ENCODE measurements at places on chromosomes 2 and 18.

GRCh38 chr2:97708048-97708380 lies 5.4 kb upstream of the ZAP70 start:
- DNase-seq, result no peak

GRCh38 chr2:181117206-181117925 lies 137.0 kb downstream of the UBE2E3 start:
- DNase-seq, result no peak

- DNase-seq, result no peak
These were observed 106.7 kb downstream of the ACKR3 start for GRCh38 chr2:236676136-236676873.

- no peak for DNase-seq
These were observed 101.7 kb upstream of the TFCP2L1 start for GRCh38 chr2:121386707-121387106.

DNA sequence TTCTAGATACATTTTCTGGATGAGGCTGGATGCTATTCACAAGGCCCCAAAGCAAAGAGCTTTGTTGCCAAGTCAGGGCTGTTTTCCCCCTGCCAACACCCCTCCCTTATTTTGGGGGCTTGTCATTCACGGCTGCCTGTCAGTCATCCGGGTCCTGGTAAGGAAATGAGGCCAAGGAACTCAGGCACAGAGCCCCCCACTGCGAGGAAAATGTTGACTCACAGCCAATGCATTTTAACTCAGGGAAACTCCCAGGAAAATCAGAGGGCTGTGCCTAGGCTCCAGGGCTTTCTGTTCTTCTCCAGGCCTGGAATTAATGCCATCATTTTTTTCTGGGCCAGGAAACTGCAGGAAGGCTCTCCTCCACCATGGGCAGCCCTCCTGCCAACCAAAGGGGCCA lies 241.1 kb downstream of the SMAD2 start:
- no peak for DNase-seq

DNA sequence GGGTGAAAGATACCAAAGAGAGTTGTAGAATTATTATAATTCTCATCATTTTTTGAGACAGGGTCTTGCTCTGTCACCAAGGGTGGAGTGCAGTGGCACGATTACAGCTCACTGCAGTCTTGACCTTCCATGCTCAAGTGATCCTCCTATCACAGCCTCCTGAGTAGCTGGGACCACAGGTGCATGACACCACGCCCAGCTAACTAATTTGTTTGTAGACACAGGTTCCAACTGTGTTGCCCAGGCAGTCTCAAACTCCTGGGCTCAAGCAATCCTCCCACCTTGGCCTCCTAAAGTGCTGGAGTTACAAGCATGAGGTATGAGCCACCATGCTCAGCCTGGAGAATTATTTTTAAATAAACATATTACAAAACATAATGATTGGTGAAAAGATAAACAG lies 92.8 kb upstream of the MSH6 start:
- no peak for DNase-seq

- DNase-seq, result no peak
These were observed 45.0 kb upstream of the NRP2 start for GRCh38 chr2:205637320-205637602.

DNA sequence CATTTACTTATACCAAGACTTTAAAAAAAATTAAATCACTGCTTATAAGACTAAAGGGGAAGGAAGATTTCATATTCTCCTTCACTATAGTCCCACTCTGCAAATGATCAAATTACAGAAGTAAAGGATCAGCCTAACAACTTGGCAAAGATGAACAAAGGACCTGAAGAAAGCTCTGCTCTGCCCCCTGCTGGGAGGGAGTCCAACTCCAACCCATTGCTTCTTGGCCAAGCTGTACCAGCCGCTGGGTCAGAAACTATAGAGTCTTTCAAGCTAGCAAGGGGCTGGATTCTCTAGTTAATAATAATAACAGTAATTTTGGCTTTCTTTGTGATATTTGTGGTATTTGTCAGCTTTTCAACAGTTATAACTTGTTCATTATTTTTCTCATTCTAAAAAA lies 927.0 kb upstream of the CRIM1 start:
- peak; percentile 8 for DNase-seq

DNA sequence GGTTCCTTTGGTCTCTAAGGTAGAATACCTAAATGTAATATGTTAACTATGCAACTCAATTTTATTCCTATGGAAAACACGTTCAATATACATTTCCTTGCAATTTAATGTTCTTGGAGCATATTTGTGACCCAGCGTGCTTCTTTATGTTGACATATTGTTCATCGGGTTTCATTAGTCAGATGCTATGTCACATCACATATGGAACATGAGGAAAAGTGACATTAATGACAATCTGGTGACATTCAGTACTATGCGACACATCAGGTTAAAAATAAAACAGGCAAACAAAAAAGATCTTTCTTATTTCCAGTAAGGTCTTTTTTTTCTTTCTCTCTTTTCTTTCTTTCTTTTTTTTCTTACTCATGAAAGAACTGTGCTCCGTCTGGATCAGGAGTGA lies 135.6 kb upstream of the SMIM21 start:
- no peak for DNase-seq

GRCh38 chr2:203583701-203584100 lies 48.6 kb upstream of the RAPH1 start:
- peak; percentile 40 for DNase-seq

DNA sequence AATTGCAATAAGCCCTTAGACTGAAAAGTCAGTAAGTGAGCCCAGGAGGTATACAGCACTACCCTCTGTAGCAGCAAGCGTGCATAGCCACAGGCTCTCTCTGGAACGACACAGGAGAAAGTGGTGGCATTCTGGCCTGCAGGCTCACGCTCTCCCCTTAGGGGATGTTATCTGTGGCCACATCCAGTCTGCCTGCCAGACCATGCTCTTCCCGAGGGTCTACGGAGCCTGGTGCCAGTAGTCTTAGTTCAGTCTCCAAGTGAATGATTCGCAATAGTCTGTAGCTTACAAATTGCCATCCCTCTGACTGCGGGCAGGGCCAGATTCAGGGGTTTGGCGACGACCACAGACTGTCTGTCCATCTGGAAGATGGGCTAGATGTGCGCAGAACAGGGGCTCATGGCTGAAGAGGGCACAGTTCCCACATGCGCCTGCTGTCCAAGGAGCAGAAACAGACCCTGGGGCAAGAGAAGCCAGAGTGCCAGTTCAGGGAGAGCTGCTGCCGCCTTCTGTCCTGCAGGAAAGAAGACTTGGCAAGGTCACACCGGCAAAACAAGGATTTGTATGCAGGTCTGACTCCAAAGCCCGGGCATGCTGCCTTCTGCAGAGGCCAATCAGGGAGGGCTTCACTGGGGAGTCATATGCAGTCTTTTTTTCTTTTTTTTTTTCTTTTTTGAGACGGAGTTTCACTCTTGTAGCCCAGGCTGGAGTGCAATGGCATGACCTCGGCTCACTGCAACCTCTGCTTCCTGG lies 3.5 kb upstream of the KLF11 start:
- no peak for DNase-seq

GRCh38 chr18:9362869-9363268 lies 28.3 kb downstream of the TWSG1 start:
- no peak for DNase-seq

GRCh38 chr2:231708773-231709635 lies 679 bp downstream of the PTMA start:
- DNase-seq, result peak; percentile 64

DNA sequence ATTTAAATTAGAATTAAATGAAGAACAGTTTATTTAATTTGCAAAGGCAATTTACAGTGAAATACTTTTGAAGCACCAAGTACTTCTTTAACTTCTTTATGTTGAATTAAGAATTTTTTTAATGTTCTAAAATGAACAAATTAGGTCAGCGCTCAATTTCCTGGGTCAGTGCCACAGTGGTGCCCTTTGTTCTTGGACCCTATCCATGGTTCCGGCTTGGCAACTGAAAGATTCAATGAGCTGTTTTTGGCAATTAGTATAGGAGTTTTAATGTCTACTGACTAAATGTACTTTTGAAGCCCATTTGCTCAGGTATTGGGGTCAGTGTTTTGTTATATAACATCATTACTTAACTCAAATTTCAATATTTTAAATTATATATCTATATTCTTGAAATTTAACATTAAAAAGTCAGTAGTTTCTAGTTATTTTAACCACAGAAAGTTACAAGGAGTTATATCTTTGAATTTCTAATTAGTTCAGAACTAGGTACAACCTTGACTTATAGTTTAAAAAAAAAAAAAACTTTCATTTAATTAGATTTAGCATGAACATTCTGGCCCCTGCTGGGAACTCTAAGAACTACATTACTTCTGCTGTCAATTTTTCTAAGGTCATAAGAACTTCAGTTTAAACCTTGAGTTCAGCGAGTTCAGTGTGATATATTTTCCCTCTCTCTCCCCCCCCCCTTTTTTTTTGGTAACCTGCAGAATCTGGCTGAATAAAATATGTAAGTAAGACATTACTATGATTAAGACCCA lies 7.6 kb upstream of the MSTN start:
- no peak for DNase-seq

DNA sequence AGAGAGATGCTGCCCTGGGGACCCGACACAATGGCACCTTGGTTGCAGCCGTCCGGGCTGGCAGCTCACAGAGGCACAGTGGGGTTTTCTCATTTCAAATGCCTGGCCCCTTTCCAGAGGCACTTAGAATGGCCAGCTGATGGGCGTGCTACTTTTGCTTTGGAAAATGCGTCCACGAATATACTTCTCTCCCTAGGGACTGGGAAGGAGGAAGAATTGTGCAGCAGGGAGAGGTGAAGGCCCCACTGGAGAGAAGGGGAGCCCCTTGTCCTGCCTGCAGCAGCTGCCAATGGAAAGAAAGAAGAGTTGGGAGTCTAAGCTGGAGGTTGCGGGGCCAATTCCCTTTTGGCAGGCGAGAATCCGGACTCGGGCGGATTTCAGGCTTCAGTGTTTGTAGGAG lies 1.1 kb upstream of the MAL start:
- DNase-seq, result no peak
